ENCODE measurements at places on chromosomes 3 and 15. TPM values are rescaled to one million over a fixed set of nuclear protein-coding genes. Genes with fewer than 3 reads are reported as not detected.

DNA sequence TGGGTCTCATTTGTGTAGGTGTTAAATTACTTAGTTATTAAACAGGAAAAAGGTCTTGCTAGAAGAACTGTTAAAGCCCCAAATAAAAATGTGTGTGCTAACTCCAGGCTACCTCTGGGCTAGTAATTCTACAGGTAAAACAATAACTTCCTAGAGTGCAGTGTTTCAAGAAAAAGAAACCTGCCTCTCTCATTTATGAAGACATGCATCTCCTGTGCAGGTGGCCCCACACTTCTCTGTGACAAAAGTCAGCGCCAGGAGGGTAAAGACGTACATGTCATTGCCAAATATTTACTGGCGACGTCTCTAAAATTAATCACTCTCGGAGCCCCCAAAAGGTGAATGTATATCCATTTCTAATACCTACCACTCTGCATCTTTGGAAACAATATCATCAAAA lies 131.7 kb downstream of the FOXP1 start:
- DNase-seq: no peak

DNA sequence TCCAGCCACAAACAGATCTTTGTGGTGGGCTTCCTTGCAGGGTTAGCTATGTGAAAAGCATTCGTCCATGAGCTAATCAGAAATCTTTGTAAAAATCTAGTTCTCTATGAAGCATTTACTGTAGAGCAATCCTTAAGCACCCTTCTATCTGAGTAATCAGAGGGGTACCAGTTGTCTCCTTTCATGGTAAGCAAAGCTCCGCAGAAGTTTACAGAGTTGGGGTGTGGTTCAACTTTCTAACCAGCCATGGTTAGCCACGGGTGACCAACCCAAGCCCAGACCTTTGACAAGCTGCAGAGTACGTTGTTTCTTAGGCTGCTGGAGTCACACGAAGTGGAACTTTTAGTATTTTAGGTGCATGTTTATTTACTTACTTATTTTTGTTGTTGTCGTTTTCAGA lies 77.4 kb downstream of the FLNB start:
- DNase-seq: no peak

DNA sequence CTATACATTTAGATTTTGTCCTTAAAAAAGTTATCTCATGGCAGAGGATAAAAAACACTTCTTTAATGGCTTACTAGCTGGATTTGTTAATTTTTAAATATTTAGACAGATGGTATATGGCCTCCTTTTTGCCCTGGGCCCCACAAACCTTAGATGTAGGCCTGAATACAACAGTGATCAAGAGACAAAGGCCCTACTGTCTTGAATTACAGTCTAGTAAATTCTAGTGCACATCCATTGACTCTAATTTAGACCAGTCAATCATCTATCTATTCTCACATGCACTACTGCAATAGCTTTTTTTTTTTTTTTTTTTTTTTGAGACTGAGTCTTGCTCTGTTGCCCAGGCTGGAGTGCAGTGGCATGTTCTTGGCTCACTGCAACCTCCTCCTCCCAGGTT lies 452.8 kb downstream of the FHIT start:
- DNase-seq: no peak

Gene ZBTB20
- total RNA-seq: 49.6 TPM

Gene CCR3
- not detected for total RNA-seq
